Stimulated activated CD8-positive, alpha-beta memory T cell treated with anti-CD3 and anti-CD28 coated beads, Interleukin-12 subunit alpha, Interleukin-12 subunit beta, amount 100 ng/mL, for 4 hours (primary cell): ENCODE measurements at places on chromosomes 2 and 18.
A peak's percentile ranks its signal among the peaks of the same experiment; 100 is the strongest.

DNA sequence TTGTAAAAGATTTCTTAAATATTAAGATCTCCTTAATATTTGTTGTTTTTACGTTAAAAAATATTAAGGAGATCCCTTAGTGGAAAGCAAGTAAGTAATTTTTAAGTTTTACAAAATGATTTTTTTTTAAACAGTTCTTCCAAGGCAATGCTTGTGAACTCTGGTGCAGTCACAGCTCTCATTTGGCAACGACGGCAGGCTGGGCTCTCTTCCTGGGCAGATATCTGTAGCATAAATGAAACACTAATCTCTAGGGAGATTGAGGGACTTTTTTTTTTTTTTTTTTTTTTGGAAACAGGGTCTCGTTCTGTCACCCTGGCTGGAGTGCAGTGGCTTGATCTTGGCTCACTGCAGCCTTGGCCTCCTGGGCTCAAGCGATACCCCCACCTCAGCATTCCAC is 38.5 kb downstream of the GORASP2 start:
- DNase-seq, result no peak

GRCh38 chr2:52698408-52698807 is 1069.2 kb upstream of the CHAC2 start:
- DNase-seq, result no peak

DNA sequence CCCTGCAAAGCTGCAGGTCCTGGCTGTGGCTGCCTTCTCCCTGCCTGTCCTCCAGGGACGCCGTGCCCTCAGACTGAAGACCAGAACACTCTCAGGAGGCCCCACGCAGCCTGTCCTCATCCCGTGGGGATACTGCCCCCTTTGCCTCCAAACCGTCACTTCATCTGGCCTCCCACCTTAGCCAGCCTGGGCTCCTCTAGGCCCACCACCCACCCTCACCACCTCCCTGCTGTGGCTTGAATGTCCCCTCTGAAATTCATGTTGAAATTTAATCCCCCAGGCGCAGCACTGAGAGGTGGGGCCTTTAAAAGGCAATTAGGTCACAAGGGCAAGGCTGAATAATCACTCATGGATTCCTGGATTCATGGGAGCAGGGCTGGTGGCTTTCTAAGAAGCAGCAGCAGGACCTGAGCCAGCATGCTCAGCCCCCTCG is 198.2 kb downstream of the SEPTIN10 start:
- DNase-seq, result no peak

DNA sequence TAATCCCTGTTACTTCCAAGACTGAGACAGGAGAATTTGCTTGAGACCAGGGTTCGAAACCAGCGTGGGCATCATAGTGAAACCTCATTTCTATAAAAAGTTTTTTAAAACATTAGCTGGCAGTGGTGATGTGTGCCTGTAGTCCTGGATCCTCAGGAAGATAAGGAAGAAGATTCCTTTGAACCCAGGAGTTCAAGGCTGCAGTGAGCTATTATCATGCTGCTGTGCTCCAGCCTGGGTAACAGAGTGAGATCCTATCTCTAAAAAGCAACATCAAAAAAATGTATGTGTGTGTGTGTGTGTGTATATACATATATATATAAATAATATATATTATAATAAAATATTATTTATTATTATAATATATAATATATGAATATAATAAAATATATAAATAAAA is 1417.6 kb upstream of the CDH2 start:
- DNase-seq, result no peak

GRCh38 chr2:36889795-36890194 is 76.5 kb downstream of the STRN start:
- no peak for DNase-seq

DNA sequence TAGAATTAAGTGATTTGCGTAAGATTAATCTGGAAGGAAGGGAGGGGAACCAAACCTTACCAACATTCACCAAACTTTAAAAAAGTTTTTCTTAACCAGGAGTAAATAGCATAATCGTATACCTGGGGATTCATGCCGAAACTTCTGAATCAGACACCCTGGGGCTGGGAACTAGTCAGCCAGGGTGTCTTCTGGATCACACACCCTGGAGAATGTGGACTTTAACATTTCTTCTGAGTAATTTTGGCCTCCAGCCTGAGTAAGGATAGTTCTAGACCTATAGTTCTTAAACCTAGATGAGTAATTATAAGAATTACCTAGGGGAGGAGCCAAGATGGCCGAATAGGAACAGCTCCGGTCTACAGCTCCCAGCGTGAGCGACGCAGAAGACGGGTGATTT is 44.1 kb upstream of the MEIS1 start:
- no peak for DNase-seq

GRCh38 chr2:53036196-53036595 is 731.4 kb upstream of the CHAC2 start:
- DNase-seq, result no peak

DNA sequence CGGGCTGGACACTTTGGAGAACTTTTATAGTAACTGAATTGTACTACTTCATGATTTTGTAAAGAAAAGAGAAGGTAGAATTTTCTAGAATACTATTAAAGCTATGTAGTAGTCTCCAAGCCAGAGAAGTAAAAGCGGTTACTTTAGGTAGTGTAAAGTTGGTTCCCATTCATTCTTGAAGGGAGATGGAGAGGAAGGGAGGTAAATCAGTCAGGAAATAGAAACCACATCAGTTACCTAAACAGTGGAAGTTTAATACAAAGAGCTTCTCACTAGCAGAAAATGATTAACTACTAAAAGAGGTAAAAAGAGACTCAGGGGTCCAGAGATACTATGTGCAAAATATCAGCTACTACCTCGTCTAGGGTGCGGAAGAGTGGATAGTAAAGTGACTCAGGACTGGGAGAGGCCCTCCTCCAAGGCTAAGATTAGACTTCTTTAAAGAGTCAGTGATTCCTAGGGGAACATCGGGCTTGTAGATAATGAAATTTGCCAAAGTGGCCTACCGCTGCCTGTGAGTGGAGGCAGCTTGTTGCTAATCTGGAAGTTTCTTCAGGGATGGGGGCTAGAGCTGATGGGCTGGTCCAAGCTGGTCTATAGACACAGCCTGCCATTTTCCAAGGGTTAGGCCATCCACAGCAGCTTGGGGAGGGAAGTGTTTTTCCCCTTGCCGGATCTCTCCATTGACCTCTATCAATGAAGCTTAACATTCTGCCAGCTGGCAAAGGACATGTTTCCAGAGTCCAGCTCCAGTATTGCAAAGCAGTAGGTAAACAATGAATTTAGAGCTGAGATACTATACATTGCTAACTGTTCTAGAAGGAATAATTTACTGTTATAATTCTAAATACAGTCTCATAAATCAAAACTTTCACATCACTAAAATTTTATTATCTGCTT is 246.4 kb upstream of the BOD1L2 start:
- DNase-seq, result no peak

GRCh38 chr2:223180463-223180862 is 128.5 kb downstream of the KCNE4 start:
- no peak for DNase-seq

- no peak for DNase-seq
Measured at GRCh38 chr2:231565887-231566594, 26.6 kb upstream of the TEX44 start.

DNA sequence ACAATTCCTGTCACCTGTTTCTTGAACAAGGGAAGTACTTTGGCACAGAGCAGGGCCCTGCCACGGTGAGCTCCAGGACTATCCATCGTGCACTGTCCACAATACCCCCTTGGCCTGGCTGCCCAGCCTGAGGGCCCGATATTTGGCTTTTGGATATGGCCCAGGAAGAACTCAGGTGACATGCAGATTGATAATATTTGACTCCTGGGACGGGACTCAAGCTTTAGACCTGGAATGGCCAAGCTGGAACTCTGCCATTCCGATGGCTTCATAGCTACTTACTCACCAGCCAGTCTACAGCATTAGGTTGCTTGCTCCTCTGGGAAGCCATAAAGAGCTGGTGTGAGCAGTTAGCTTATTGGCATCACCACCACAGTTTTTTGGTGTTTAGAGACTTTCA is 26.6 kb downstream of the EML6 start:
- no peak for DNase-seq

- DNase-seq, result no peak
Measured at GRCh38 chr2:137321566-137321965, 556.2 kb downstream of the THSD7B start.

DNA sequence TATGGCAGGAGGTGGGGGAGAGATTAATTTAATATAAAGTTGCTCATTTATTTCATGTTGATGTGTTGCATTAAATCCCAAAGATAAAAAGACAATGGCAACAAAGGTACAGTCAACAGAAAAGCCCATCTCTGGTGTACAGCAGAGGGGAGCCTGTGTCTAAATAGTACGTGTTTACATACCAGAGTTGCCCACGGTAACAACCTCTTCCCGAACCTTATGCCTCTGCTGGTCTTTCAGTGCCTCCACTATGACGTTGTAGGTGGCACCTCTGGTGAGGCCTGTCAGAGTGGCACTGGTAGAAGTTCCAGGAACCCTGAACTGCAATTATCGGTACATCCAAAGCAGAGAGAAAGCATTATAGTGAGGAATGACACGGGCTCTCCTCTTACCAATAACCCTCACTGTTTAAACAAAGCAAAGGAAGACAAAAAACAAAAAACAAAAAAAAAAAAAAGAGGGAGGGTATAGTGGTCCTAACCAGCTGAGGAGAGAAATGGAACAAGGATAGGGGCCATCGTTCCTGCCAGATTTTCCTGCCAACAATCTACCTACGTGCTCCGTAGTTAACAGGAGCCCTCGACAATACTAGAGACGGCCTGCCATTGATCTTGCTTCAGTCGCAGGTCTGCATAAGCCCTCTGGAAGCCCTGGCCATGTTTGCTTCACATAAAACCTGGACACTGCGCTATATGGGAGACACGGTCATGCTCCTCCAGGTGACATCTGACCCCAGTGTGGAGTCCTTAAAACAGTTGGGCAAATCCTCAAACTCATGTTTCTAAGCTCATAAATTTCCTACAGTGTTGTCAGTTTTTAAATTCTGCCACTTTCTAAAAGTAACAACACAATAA is 58.5 kb downstream of the ATIC start:
- DNase-seq, result no peak

GRCh38 chr2:149606251-149606811 is 18.8 kb upstream of the MMADHC start:
- no peak for DNase-seq

DNA sequence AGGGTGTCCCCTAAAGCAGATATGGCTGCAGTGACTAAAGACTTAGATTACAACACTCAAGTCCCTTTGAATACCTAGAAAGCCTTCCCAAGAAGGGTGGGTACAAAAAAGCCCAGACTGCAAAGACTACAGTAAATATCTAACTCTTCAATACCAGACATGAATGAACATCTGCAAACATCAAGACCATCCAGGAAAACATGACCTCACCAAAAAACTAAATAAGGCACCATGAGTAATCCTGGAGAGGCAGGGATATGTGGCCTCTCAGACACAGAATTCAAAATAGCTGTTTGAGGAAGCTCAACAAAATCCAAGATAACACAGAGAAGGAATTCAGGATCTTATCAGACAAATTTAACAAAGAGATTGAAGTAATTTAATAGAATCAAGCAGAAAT is 138.2 kb upstream of the OTOS start:
- DNase-seq, result no peak

DNA sequence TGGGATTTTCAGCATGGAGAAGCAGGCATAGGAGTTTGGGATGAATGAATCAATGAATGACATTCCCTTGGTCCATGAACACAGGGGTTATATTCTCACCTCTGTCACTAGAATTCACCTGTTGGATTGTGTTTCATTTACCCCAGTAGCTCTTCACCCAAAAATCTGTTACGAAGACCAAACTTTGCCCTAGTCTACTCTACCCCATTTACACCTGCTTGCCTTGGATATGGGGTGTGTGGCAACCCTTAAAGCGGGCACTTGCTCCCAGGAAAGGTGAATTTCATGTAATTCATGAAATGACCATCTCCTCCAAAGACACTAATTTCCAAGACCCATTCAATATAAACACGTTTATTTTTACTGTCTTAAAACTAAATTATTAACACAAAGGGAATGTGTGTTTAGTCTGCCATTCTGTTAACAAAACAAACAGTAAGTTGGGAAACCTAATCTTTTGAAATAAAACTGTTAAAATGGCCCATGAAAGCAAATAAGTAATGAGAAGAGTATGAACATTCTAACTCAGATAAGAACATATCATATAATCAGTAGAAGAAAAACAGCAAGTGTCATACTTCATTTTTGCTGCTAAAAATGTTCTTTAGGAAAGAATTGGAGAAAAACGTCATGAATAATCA is 268.0 kb downstream of the NAPG start:
- DNase-seq, result no peak

DNA sequence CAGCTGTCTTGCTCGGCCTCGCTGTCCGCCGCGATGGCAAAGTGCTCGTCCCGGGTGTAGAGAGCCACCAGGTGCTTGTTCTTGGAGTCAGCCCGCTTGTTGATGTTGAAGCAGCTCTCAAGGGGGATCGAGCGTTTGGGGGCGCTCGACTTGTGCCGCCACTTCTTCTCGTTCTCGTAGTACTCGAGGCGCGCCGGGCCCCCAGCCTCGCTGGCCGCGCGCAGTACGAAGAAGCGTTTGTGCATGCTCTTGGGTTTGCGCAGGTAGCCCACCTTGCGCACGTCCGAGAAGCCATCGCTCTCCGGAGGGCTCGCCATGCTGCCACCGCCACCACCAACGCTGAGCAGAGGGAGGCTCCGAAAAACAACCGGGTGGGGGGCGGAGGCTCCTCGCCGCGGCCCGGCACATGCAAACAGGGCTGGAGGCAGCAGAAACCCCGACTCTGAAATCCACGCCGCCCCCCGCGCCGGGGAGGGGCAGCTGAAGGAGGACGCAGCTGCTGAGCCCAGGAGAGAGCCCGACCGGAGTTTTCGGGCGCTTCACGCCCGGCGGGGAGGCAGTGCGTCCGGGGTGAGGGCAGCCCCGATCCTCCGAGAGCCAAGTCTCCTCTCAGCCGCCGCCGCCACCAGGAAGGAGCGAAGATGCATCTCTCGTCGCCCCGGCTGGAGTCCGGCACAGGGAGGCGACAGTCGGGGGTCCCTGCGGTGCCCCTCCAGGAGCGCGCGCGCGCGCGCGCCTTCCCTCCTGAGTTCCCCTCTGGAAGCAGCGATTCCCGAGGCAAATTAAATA is 1.0 kb downstream of the IRS1 start:
- peak; percentile 36 for DNase-seq

DNA sequence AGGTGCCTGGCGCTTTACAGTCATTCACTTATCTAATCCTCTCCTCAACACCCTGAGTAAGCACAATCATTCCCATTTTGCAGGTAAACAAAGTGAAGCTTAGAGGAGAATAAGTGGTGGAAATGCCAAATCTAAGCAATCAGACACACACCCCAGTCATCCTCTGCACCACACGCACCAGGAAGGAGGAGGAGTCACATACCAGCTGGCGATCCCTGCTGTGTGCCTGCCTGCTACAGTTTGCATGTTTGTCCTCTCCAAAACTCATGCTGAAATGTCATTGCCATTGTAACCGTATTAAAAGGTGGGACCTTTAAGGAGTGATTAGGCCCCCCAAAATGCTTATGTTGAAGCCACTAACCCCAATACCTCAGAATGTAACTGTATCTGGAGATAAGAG is 93.7 kb downstream of the LOXHD1 start:
- DNase-seq, result no peak

DNA sequence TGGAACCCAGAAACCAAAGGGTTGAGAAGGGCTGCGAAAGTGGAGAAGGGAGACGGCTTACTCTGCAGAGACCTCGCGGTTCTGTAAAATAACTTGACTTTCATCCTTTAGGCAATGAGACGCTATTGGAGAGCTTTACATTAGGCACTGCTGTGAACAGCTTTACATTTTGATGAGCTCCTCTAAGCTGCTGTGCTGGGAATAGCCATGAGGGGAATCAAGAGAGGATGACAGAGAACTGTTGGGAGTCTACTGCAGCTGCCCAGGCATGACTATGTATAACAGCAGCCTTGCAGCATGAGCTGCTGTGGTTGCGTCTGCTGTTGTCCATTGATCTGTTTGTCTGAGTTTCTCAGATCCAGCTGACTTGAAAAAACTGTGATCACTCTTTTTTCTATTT is 310.8 kb upstream of the MAP2 start:
- DNase-seq, result no peak
